Activated effector memory CD4-positive, alpha-beta T cell treated with anti-CD3 and anti-CD28 coated beads, Interleukin-2, amount 50 U/mL, for 16 hours (primary cell): ENCODE measurements at places on chromosomes 7 and 10.

GRCh38 chr10:10831085-10831484 lies 186.6 kb upstream of the CELF2 start:
- DNase-seq = no peak

- no peak for DNase-seq
Measured at GRCh38 chr7:43856996-43857395, 12.3 kb downstream of the MRPS24 start.

DNA sequence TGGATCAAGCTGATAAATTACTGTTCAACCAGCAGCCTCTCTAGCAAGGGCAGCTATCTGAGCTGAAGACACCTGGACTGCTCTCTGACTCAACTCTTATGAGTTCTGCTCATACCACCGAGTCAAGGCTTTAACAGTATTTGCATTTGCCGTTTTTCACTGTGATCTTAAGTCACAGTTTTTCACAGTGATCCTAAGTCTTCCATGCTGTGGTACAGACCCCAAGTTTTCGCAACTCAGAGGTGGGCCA lies 31.3 kb downstream of the PIP4K2A start:
- no peak for DNase-seq

DNA sequence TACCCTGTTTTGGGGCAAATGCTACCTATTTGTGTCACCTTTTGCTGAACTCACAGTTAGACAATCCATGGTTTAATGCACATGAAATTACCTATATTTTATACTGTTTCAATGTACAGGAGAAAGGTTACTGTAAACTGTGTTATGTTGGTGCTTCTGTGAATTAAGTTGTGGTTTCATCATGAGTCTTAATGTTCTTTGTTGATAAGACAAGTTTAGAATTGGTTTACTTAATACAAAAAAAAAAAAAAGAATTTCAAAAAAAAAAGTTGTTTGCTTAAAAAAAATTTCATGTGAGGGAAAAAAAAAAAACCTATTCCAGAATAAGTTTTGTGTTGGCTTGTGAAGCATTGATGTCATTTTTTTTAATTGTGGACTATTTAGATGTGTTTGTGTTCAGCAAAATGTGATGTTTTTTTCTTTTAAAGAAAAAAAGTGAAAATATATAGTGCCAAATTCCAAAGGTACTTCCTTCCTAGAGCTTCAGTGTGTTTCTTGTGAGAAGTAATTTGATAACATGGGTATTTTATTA lies 280.3 kb downstream of the USP6NL start:
- DNase-seq = no peak
